ENCODE measurements at places on chromosomes 16 and 17.

DNA sequence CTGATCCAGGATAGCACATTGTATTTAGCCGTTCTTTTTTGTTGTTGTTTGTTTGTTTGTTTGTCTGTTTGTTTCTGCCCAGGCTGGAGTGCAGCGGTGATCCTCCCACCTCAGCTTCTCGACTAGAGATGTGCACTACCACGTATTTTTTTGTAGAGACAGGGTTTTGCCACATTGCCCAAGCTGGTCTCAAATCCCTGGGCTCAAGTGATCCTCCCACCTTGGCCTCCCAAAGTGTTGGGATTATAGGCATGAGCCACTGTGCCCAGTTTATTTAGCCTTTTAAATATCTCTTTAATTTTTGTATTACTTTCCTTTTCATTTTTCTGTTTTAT lies 9.2 kb upstream of the NLRC5 start:
- DNase-seq, result no peak

DNA sequence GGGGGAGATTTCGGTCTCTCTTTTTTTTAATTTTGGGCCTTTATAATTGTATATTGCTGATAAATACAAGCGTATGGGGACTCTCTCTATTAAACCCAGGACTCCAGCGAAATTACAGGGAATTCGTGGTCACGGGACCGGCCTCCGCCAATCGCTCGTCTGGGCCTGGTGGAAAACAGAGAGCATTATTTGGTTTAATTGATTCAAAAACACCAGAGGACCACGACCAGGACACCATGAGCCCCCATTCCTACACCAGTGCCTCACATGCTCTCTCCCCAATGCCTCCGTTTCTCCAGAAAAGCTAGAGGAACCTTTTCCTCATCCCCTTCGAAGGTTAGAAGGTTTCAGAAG lies at the start of gene HOXB2:
HOXB2 (minus strand) TSS at position 88 of the 354 bp plus-strand sequence. CDS start 198 bp downstream, outside the sequence.
- no peak for DNase-seq

GRCh38 chr17:27496005-27496404 lies 39.8 kb downstream of the KSR1 start:
- DNase-seq, result no peak

- DNase-seq, result no peak
Observed at GRCh38 chr17:78797691-78798585, 15.9 kb upstream of the CYTH1 start.

DNA sequence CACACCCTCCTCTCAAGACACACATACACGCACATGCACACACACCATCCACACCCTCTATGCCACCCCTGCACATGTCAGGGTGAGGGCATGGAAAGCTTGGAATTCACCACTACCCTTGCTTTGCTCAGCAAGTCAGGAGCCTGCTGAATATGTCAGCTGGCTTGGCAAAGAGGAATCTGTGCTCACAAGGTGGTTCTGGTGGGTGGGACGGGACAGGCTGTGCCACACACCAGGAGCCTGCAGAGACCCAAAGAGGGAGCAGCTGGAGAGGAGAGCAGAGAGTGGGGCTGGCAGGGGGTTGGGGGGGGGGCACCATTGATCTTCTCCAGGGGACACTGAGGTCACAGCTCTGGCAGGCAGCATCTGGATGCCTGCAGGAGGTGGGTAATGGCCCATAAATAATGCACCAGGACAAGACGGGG lies 48.7 kb upstream of the NDRG4 start:
- no peak for DNase-seq

GRCh38 chr17:16927641-16928321 lies 44.1 kb downstream of the TNFRSF13B start:
- DNase-seq, result no peak

- no peak for DNase-seq
Observed at GRCh38 chr16:88759245-88759975, 25.6 kb downstream of the PIEZO1 start.

GRCh38 chr16:56775162-56775561 lies 45.2 kb downstream of the NUP93 start:
- DNase-seq, result no peak

GRCh38 chr16:55125818-55126385 lies 195.2 kb downstream of the IRX5 start:
- DNase-seq, result no peak

DNA sequence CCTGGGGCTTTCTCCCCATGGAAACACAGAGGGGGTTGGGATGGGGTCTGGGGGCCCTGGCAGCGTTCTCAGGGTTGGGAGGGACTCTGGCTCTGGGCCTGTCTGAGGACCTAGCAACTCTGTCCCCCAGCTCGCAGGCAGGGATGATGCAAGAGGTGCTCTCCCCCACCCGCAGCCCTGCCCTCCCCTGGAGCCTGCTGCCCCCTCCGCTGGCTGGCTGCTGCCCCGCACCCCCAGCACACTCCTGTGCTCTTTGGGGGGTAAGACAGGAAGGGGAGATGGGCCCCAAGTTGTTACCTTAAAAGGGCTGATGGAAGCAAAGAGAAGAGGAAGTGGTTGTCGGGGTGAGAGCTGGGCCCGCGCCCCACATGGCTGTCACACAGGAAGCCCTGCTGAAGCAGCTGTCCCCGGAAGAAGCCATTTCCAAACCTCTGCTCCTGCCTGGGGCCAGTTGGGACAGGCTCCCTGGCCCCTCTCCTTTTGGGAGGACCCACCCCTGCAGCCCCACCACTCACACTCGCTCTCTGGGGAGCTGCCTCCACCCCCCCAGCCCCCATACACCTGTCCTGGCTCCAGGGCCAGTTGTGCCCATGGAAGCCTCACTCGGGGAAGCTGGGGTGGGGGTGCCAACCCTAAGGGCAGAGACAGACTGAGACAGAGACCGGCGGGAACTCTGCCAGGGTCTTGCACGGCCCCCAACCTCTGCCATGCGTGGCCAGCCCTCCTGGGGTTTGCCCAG lies 2.5 kb downstream of the CORO1A start:
- peak; percentile 77 for DNase-seq

DNA sequence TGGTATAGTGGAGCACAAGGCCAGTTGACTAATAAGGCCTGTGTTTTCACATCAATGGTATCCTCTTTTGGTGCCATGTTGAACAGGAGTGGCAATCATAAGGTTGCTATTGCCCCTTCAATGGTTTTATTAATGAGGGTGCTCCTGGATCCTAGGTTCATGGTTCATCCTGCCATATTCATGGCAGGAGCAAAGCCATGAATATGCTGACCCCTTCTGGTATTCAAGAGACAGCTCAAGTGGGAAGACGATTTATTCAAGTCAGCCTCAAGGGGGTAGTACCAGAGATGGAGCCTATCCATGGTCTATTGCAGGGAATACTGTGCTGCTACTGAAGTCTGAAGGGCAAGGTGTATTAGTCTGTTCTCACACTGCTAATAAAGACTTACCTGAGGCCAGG lies 2.6 kb downstream of the ABCA9 start:
- no peak for DNase-seq

DNA sequence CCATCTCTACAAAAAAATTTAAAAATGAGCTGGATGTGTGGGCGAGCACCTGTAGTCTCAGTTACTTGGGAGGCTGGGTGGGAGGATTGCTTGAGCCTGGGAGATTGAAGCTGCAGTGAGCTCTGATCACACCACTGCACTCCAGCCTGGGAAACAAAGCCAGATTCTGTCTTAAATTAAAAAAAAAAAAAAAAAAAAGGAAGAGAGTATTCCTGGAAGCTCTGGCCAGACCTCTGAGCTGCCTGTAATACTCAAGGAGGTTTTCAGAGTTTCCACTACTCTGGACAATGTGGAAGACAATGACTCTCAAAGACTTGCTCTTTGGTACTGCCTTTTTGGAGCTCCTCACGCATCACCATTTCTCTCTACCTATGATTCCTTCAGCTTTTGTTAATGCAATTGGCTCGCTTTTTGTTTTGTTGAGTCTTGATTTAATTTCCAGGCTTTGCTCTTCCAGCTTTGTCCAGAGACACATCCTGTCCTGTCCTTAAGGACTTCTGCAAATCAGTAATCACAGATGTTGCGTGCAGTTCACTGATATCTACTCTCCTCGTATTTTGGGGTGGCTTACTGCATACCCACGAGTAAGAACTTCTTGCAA lies 10.8 kb downstream of the CHD9 start:
- no peak for DNase-seq

DNA sequence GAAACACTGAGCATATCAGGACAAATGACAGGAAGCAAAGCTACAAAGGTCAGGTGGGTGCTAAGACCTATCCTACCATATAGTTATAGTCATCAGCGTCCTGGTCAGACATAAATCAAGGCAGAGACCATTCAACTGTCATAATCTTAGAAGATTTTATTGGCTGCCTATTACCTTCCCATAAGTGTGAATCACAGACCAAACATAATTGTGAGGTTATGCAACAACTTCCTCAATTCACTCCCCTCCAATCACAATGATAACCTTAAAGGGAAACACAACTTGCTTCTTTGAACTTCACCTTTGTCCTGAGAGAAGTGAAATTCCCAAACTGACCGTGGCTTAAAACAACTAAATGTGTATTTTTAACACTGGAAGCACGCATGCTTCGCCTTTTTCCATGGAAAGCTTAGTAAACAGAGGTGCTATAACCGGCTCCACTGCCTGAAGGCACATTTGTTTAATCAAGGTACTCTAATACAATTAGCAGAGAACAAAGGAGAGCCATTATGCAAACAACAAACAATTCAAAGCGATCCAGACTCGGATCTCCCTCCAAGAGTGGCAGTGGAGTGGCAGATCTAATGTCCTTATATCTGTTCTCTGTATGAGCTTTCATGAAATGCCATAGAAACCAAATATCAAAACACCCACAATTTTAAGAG lies 84.9 kb downstream of the TMEM114 start:
- no peak for DNase-seq

DNA sequence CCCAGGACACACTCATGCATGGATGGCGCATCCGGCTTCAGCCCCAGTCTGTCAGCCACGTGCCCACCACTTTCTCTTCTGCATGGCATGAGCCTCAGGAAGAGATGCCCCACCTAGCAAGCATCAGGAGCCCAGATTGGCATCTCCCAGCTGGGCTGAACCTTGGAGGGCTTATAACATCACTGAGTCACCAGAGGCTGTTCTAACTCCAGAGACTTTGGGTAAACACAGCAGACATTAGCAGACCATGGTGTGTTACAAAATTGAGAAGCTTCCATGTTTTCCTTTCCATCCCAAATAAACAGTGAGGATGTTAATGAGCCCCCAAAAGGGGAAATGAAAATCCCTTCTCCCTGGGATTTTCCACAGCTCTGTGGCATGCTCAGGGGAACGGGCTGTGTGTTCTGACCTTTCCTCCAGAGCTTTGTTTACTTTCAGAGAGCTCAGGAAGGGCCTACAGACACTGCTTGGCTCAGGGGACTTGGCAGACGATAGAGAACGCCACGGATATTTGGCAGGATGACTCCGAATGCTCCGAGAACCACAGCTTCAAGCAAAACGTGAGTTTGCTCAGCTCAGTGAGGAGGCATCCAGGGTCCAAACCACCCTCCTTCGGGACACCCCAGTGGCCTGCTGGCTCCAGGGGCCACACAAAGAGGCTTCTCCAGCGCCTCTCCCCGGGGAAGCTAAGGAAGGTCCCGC lies 16.5 kb downstream of the GLP2R start:
- no peak for DNase-seq

DNA sequence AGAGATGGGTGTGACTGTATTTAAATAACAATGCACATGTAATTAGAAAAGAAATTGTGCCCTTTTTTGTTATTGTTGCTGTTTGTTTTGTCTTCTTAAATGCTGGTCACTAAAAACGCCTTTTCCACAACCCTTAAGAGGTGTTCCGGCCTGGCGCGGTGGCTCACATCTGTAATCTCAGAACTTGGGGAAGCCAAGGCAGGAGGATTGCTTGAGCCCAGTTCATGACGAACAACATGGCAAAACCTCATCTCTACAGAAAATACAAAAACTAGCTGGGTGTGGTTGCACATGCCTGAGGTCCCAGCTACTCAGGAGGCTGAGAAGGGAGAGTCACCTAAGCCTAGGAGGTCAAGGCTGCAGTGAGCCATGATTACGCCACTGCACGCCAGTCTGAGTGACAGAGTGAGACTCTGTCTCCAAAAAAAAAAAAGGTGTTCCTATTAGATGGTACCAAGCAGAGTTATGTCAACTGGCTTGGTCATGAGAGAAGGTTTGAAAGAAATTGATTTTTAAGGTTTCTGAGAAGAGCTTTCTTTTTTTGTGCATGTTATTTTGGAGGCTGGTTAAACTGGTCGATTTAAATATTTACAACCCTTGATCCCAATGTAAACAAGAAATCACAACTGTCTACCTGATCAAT lies 23.5 kb upstream of the RFFL start:
- no peak for DNase-seq

DNA sequence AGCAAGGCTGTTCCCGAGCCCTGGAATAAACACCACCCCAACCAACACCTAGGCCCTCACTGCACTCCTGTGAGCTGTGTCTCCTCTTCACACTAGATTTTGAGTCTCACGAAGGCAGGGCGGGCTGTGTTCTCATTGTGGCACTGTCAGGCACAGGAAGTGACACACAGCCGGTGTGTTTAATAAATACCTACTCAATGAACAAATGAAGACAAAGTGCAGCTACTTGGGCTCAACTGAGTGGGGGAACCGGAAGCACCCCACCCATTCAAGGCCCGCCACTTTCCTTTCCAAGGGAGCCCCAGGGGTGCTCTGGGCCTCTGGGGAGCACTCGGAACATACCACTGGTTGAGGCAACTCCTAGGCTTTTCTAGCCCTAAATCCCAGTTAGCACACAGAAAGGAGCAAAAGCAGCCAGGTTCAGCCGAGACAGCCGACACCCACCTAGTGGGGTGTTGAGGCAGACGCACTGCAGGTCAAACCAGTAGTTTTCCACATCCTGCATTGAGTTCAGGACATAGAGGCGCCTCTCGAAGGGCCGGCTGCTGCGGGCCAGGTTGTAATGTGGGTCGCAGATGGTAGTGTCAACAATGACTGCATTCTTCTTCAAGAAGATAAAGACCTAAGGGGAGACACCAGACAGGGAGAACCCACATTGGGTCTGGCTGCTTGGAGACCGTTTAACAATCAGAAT lies 57.7 kb downstream of the GTF3C1 start:
- DNase-seq, result no peak

- no peak for DNase-seq
Observed at GRCh38 chr16:79997257-79997656, 396.7 kb upstream of the MAF start.

- no peak for DNase-seq
Observed at GRCh38 chr17:75544250-75544649, 18.8 kb downstream of the LLGL2 start.

- no peak for DNase-seq
Observed at GRCh38 chr17:50027881-50028735, 27.8 kb upstream of the ITGA3 start.

DNA sequence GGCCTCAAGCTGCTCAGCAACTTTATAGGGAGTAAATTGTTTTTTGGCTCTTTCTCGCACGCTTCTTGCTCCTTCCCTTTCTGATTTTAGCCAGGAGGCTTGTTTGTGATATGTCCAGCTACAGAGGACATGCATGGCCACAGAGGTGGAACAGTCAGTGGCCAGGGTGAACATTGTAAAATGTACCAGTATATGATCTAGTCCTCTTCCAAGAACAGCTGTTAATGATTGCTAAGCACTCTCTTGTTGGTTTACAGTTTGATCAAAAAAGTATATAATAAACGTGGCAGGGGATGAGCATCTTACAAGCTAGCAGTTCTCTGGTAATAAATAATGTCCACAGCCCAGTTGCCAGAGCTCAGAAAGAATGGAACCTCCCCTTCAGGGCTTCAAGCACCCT lies 461.7 kb upstream of the DYNLRB2 start:
- DNase-seq, result no peak

Measured in GM12891 (cell line).